DND-41 (cell line): ENCODE measurements at places on chromosomes 7 and 10.

GRCh38 chr7:39754326-39755120, 131.2 kb downstream of the RALA start:
- no peak for DNase-seq

- no peak for DNase-seq
Measured at GRCh38 chr7:47452295-47452694, 129.6 kb downstream of the TNS3 start.

GRCh38 chr7:10181996-10182395, 791.7 kb upstream of the PHF14 start:
- no peak for DNase-seq

DNA sequence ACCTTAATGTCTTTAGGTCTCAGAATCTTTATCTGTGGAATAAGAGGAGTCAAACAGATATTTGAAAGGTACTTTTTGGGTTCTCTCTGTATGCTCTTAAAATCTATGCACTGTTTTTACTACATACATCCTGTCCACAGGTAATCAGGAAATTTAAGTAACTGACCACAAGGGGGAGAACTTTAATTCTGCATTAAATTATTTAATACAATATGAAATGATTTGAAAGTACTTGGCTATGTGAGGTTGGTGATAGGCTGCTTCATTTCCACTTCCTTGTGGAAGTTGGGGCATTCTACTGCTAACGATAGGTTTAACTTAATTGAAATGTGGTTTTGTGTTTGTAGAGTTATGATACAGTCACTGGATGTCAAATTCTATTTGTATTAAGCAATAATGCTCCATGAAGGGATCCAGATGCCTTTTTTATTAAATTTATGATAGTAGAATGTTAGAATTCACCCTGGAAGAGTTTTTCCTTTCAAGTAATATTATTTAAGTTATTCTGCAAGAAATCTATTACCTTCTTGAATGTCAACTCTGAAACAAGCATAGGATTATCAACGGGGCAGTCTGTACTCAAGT, 6.0 kb downstream of the TEX47 start:
- no peak for DNase-seq

DNA sequence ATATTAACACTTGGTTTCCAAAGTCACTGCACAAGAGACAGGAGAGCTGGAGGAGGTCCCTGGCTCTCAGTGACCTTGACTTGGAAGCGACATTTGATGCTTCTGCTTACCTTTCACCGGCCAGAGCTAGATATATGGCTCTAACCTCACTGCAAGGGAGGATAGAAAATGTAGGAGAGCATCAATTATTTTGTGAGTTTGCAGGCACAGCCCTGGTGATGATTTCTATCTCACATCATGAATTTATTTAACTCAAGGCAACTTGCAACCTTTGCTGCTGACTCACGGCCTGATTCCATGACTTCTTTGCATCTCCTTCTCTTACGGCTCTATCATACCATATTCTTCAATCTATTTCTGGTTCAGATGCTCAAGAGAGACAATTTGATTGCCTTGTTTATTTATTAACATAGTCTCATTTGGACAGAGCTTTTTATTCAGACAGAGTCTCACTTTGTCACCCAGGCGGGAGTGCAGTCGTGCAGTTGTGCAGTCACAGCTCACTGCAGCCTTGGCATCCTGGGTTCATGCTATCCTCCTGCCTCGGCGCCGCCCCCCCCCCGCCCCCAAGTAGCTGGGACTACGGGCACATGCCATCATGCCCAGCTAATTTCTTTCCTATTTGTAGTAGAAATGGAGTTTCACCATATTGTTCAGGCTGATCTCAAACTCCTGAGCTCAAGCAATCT, 196.0 kb downstream of the REEP3 start:
- DNase-seq = no peak

DNA sequence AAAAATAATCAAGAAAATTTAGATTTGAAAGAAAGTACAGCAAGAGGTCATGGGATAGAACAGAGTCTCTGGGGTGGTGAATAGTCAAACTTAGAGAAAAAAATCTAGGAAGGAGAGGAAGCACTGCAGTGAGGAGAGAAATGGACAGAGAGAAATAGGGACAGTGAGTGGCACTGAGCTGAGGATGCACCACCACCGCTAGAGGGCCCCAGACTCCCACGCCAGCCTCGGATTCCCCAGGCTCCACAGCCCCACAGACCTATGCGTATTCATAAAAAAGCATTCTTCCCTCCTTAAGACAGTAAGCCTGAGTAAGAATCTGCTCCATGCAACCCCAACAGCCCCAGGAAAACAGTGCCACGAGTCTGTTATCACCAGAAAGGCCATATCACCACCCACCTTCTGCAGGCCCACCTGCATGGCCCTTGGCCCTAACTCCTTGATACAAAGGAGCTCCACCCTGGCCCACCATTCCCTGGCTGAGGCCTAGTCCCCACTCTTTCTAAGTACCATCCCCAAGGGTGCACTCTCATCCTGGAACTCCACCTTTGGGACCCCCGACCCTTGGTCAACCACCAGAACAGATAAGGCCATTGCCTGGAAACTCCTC, 91.0 kb downstream of the ALOX5 start:
- DNase-seq = peak; percentile 70

DNA sequence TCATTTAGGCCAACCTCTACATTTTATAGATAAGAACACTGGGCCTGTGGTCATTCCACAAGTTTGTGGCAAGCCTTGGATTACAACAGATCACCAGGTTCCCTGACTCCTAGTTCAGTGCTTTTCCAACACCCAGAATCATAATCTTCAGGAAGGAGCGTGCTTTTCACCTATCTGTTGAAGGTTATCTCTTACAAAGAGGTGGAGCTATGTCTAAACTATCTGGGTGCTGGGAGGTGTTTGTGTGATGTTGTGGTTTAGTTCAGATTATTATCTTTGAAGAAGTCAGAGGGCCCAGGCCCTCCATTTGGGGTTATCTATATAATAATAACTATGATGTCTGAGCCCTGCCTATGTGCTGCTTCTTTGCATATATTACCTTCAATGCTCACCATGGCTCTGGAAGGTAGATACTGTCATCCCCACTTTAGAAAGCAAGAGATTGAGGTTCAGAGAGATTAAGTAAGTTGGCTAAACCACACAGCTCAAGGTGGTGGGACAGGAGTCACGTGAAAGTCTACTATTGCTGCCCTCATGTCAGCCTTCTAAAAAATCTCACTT, 24.0 kb downstream of the IL2RA start:
- no peak for DNase-seq

DNA sequence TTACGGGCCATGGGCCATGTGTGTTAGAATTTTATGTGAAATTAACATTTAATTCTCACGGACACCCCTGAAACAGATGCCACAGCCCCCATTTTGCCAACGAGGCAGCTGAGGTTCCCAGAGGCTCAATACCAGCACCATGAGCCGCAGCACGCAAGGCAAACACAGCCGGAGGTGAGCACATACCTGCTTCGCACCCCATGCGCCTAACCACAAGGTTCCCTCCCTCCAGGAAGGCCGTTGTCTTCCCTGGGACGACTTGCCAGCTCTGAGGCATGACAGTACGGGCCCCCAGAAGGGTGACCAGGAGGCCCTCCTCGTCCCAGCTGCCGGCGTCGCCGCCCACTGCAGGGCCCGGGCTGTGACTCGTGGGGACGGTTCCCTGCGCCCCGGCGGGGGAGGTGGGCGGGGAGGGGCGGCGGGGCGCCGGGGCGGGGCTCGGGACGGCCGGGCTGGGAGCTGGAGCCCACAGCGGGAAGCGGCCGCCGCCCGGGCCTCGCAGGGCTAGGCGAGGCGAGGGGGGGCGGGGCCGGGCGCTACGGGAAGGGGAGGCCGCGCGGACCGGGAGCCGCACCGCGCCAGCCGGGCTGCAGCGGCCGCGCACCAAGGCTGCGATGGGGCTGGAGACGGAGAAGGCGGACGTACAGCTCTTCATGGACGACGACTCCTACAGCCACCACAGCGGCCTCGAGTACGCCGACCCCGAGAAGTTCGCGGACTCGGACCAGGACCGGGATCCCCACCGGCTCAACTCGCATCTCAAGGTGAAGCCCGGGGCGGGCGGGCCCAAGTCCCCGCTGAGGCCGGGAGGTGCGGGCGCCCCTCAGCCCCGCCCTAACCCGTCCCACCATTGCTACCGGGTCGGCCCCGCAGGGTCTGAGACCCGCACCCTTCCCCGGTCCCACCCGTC, at the start of gene CAV2:
Gene CAV2, plus strand, starts transcription at position 571 of the 910 bp plus-strand sequence. Its CDS starts 44 bp downstream, at position 615.
- DNase-seq = no peak

DNA sequence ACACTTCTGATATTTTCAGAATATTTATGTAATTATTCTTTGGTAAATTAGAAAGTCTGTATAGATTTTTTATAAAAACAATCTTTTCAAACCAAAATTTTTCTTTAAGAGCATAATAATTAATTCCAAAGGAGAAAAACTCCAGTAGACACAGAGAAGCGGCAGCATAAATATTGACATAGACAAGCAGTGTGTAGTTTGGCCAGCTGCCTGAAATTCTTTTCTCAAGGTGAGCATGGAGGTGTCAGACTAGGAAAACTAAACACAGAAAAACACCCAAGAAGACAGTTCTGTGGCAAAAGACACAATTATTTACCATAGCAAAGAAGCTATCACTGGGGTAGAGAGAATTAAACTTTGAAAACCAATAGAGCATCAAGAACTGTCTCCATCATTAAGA, 82.4 kb downstream of the KLF6 start:
- DNase-seq = no peak

DNA sequence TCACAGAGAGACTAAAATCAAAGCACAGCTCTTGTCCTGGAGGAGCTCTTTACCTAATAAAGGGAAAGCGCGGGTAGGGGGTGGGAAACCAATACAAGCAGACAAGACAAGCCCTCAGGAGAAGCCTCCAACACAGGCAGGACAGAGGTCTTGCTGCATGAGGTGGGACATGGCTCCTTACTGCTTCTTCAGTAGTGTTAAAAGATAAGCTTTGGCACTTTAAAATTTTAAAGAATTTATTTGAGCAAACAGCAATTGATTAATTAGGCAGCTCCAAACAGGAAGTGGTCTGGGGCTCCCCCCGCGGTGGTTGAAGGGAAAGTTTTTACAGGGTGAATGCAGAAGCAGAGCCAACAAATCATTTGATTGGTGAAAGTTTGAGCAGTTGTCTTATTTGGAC, 50.3 kb upstream of the MACC1 start:
- DNase-seq = peak; percentile 4

DNA sequence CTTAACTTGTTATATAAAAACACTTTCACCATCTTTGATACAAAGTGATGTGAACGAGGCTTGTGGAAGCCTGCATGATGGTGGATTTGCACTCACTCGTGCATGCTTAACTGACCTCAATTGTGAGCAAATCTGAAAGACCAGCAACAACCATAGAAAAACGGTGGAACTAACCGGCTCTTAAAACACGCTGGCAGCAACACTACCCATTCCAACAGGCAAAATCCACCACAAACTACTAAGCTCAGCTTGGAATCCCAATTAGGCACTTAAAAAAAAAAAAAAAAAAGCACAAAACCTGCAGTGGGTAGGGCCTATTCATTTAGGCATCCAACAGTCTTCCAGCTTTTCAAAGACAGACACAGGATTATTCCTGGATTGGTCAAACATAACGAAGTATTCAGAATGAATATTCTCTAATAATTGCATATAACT, 1.8 kb downstream of the GDI2 start:
- no peak for DNase-seq

GRCh38 chr7:102933763-102934162, 21.0 kb downstream of the LRRC17 start:
- no peak for DNase-seq

DNA sequence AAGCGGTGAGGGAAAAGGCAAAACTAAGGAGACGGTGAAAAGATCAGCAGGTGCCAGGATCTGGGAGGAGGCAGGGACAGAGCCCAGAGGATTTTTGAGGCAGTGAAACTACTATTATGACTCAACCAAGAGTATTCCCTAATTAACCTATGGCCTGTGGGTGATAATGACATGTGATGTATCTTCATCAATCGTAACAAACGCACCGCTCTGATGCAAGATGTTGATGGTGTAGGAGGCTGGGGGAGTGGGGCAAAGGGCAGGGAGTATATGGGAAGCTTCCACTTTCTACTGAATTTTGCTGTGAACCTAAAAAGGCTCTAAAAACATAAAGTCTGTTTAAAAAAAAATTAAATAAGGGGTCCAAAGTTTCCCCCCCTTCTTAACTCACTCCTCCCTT, 25.5 kb upstream of the EZH2 start:
- DNase-seq = no peak

GRCh38 chr7:90966346-90966745, 297.9 kb upstream of the FZD1 start:
- no peak for DNase-seq

- no peak for DNase-seq
Measured at GRCh38 chr10:25959540-25960232, 25.7 kb downstream of the MYO3A start.

DNA sequence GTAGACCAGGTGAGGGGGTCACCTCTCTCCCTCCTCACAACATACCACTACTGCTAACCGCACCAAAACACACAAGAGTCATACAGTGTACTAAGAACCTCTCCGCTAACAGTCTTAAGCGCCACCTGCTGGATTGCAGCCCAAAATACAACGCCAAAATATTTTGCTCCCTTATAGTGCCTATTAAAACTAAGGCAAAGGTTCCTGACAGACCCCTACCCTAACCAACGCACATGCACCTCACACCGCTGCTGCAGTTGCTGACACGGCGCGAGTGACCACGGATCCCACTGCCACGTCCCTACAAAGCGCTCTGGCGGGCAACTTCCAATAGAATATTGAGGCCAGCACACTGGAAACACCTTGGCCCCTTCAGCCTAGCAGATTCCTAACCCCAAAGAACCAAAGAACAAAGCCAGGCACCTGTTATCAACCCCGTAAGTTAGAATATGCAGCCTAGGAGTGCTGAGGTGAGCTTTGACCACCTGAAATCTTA, 563.6 kb upstream of the SEMA3D start:
- DNase-seq = peak; percentile 22

DNA sequence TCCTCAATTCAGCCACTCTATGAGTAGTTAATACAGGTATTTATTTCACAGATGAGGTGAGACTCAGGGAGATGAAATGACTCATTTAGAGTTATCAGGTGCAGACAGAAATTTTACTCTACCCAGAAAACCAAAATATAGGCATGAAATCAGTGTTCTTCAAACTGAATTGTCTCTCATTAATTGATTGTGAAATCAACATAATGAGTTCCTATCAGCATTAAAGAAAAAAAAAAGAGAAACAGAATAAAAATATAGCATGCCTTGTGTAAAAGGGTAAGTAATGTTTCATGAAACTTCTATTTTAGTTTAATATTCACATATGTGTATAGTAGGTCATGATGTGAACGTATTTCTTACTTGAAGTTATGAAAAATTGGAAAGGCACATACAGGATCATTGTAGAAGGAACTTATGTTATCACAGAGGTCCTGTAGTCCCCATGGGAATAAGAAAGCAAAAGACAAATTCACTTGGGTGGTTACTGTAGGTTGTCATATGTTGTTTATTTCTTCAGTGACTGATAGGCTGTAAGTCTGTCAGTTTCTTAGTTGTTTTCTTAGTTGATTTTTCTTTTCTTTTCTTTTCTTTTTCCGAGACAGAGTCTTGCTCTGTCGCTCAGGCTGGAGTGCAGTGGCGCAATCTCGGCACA, 47.5 kb downstream of the KAT6B start:
- DNase-seq = no peak

DNA sequence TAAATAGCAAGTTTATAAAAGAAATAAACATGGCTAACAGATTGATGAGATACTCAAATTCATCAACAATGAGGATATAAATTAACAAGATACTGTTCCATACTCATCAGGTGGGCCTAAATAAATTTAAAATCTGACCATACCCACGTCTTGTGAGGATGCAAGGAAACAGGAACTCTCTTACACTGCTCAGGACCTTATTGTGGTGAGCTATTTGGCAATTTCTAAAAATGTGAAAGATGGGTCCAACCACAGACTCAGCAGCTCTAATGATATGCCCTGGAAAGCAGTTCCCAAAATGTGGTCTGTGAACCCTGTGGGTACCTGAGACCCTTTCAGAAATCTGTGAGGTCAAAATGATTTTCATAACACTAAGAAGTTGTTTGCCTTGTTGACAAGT, 21.5 kb downstream of the RPP38 start:
- no peak for DNase-seq
